ENCODE measurements at places on chromosomes 4 and X.

DNA sequence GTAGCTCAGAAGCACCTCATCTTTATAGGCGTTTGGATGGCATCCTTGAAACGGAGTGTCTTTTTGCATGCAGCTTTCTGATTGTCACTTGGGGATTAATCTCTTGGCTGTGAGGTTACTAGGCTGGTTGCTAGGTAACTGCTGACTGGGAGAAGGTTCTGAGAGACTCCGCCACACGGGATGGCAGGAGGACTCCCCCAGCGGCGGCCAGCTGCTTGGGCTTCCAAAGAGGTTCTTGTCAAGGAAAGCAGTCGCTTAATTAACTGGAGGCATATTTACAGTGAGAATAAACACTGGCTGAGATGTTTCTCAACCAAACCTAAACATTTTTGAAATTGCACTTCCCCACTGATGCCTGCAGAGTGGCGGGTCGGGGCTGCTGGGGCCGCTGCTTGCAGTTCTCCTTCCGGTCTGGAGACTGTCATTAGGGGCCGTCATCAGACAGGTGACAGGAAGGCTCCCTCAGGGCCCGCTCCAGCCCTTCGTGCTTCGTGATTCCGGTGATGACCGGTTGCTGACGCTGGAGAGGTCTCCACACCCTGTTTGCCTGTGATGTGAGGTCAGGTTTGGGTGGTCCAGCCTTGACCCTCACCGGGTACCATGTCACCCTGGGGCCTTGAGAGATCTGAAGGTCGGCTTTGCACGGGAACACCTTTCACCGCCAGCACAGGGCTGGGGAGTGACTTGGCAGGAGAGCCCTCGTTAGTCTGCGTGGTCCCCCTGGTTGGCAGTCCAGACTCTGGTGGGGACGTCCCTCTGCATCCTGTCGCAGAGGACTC is 9.1 kb downstream of the NSG1 start:
- no peak for DNase-seq

- no peak for DNase-seq
Observed at GRCh38 chr4:139987502-139987850, 166.5 kb downstream of the MAML3 start.

- DNase-seq = no peak
Observed at GRCh38 chr4:145351922-145352321, 129.7 kb upstream of the SMAD1 start.

GRCh38 chrX:13367950-13368349 is 48.1 kb upstream of the ATXN3L start:
- DNase-seq = no peak

DNA sequence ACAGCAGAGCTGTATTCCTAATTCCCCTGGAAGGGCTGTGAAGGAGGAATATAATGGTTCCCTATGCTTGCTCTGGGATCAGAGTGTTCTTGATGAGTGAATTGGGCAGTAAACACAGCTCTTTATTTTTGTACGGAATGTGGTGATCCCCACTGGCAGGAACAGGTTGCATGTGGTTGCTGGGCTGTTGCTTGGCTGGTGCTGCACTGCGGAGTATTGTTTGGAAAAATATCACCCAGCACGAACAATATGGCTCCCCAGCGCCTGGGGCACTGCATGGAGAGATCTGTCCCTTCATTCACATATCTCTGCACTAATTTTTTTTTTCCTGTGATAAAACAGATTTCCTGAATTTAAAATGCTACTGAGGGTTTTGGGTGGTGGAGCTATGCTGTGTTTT is 119.7 kb downstream of the MGST2 start:
- DNase-seq = no peak

DNA sequence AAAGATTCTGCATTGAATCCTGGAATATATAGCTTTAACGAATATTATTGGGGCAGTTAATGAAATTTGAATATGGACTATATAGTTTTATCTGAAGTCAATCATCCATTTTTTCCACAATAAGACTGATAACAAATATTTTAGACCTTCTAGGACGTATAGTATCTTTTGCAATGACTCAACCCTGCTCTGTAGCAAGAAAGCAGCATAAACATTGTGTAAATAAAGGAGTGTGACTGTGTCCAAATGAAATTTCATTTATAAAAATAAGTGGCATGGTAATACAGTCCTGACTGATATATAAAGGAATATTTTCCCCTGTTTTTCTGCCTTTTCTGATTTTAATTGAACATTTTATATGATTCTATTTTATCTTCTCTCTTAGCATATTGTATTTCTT is 947.7 kb upstream of the SLIT2 start:
- DNase-seq = no peak

DNA sequence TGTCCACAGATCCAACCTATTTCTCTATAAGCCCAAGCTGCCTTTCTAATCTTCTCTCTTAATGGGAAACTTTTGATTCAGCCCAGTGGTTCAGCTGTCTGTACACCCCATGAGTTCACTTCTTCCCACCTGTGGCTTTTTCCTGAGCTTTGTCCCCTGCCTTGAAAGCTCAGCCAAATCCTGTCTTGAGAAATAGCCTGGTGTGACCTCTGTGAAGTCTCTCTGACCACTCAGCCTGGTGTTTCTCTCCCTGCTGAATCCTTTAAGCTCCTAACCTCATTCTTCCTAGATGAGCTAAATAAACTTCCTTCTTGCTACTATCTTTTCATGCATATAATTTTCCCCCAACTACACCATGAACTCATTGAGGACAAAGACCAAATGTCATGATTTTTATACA is 15.2 kb upstream of the HERC5 start:
- no peak for DNase-seq

DNA sequence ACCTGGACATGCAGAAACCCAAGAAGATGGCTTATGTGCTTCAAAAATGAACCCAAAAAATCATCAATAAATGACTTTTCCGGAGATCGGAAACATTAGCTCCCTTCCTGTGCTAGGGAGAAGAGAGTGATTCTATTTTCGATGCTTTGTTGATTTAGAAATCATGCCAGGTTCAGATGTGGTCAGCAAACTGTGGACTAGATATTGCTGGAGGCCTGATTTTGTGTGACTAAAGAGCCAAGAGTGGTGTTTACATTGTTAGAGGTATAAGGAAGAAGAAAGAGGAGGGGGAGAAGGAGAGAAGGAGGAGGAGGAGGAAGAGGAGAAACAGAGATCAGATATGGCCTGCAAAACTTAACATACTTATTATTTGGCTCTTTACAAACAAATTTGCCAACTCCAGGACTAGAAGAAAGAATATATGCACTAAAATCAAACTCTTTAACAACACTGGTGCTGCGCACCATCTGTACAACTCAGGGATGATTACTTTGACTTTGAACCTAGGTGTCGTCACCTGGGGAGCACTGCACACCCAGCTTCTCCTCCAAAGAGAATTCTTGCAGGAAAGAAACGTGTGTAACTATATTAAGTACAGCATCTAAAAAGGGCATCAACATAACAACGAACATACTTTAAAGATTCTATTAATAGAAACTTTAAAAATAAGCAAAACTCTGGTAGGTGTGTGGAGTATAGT is 664.9 kb upstream of the LCORL start:
- no peak for DNase-seq

DNA sequence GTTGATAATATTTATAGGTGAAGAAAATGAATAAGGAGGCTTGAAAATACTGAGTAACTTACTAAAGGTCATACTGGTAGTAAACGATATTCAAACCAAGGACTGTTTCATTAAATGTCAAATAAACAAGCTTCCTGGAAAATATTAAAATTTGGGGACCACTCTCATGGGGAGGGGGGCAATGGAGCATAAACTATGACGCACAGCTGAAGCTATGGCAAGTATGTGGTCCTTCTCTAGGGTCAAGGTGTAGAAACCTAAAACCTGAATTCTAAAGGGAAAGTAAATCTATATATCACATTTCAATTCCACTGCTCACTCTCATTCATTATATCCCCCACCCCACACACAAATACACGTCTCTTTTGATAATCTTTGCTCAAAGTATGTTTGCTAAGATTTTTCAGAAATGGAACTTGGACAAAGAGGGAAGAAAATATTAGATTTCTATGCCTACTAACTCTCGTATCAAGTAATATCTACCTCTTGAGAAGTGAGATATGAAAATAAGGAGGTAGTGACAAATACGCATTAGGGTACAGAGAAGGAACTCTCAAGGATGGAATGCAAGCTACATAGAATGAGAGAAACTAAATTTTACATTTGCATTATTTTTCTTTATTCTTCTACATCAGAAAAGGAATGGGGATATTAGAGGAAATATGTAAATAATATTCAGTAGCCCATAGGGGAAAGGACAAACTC is 84.6 kb downstream of the PDS5A start:
- DNase-seq = no peak

- no peak for DNase-seq
Observed at GRCh38 chr4:132866616-132867015, 282.5 kb upstream of the PCDH10 start.

DNA sequence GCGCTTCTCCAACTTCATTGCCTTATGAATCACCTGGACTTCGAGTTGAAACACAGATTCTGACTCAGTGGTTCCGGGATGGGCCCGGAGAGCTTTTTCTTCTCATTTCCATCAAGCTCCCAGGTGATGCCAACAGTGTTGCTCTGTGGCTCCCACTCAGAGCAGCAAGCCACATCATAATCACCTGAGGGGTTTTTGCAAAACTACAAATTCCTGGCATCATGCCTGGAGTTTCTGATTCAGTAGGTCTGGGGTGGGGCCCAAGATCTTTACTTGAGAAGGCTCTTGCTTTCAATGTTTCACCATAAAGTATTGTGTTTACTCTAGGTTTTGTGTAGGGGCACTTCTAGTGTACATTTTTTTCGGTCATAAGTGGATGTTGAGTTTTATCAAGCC is 7.0 kb downstream of the MTM1 start:
- DNase-seq = no peak

GRCh38 chrX:11397680-11398079 is 104.5 kb downstream of the AMELX start:
- no peak for DNase-seq

- no peak for DNase-seq
Observed at GRCh38 chr4:85860066-85860740, 385.3 kb downstream of the ARHGAP24 start.

DNA sequence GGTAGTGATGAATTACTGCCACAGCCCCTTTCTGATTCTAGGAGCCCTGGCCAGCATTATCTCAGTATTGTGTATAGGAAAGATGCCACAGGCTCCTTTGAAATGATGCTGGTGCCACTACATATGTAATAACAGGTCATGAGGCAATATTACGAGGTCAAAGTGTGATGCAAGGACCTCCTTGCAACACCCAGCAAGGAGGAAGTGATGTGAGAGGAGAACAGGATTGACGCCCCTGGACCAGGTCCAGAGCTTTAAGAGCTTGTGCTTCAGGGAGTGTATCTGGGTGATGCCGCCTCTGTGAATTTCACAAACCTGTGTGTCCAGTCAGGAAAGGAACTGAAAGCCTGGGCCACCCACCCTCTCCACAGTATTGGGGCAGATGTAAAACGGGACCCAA is 261.8 kb downstream of the MID1IP1 start:
- DNase-seq = no peak

- DNase-seq = no peak
Observed at GRCh38 chr4:142278171-142278570, 567.9 kb downstream of the INPP4B start.

GRCh38 chr4:138897811-138898226 is 117.8 kb upstream of the NOCT start:
- no peak for DNase-seq

DNA sequence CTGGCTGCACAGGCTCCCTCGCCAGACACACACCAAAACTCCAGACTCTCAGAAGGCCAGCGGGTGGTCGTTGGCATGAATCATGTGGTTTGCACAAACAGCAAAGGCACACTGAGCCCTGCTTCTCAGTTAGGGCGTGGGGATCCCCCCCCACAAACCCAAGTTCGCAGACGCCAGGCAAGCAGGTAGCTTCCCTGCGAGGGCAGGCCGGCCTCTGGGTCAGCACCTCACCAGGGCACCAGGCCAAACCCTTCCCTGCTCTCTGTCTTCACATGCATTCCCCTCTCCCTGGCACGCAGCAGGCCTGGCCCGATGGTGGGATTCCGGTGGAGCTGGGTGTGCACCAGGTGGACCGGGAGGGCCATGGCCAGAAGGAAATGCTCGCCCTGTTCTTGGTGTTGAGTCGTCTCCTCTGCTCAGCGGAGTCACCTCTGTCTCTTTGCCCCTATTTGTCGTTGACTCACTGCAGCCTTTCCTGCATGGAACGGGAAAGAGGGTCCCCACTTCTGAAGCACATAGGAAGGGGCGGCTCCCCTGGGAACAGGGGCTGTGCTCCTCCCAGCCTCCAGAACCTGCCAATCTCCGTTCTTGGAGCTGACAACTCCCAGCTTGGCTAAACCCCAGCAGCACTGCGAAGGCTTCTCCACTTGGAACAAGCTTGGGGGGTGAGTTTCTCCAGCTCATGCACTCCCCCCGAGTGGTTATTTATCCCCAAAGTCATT is 51.4 kb downstream of the SORCS2 start:
- no peak for DNase-seq

DNA sequence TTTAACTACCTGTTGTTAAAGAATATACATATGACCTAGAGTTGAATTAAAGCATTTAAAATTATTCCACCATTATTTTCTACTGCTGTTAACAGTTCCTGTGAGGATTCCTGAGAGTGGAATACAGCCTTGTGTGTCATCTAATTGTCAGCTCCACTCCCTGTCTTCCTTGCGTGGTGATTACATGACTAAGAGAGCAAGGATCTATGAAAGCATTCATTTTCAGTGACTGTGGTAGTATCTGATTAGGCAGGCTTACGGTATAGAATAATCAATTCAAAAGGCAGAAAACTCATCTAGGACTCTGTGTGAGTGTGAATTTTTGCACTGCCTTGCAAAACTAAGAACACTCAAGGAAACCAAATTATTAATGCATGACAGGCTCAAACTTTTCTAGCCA is 577.8 kb downstream of the SH3BGRL start:
- no peak for DNase-seq

DNA sequence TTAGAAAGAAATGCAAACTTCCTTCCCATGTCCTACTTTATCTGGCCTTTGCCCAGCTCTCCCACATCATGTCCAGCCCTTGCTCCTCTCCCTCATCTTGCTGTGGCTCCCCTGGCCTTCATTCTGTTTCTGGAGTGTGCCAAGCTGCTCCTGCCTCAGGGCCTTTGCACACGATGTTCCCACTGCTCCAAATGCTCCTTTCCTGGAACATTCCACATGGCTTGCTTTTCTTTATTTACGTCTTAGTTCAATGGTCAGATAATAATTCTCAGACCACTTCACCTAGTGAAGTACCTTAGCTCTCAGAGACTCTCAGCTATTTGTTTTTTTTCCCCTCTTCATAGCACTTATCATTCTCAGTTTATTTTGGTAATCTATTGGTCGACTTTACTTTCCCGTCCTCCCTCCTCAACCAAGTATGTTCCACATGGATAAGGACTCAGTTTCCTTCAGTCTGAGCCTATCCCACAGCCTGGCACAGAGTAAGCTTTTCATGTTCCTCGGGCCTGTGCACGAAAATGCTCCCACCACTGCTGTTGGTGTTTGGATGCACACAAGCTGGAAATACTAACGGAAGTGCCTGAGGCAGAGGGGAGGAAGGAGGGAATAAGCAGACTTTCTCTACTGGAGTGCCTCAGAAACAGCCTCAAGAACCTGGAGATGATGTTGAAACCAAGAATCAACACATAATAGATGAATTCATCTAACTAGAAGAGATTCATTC is 23.4 kb upstream of the MAP9 start:
- DNase-seq = no peak

GRCh38 chr4:110660755-110661154 is 37.9 kb upstream of the PITX2 start:
- DNase-seq = no peak

All from ascending aorta (tissue), 2 donors.